Stromal cell of bone marrow (primary cell): ENCODE measurements at places on chromosomes 11 and 22.
A peak's percentile ranks its signal among the peaks of the same experiment; 100 is the strongest.

DNA sequence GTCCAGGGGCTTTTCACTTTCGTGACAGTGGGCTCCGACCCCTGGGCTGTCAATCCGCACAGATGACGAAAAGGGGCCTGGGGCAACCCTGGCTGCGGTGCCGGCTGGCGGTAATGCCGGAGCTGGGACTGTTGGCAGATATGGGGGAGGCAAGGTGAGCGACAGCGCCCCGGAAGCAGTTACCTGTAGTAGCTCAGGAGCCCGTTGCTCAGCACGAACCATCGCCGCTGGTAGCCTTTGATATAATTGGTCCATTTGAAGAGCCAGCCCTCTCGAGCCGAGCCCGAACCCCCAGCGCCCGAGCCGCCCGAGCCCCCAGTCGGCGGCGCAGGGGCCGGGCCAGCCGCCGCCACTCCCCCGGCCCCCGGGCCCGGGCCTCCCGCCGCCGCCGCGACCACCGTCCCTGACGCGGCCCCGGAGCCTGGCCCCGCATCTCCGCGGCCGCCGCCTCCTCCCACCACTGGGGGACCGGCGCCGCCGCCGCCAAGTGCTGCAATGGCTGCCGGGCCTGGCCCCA, 396 bp downstream of the OSBP start:
- DNase-seq: no peak

DNA sequence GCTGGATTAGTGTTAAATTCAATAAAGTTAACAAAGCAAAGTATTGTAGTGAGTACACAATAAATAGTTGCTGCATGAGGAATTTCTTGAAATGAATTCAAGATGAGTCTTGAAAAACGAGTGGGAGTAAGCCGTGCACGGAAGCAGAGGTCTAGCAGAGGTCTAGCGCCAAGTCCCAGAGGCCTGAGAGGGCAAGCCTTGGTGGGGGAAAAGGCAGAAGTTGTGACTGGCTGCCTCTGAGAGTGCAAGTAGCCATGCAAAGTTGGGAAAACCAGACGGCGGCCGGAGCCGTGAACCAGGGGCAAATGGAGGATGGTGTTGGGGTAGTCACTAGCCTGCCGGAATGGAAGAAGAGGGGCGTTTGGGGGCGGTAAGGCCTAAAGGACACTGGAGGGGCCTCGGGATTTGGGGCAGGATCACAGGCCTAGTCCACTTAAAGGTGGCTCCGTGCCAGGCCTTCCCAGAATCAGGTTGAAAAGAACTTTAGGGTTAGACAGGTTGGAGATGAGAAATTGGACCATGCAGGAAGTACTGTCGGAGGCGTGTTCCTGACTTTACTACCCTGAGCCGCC, 379 bp upstream of the SLC3A2 start:
- DNase-seq: peak; percentile 82

- no peak for DNase-seq
Observed at GRCh38 chr11:4090258-4090657, 4.3 kb upstream of the RRM1 start.

DNA sequence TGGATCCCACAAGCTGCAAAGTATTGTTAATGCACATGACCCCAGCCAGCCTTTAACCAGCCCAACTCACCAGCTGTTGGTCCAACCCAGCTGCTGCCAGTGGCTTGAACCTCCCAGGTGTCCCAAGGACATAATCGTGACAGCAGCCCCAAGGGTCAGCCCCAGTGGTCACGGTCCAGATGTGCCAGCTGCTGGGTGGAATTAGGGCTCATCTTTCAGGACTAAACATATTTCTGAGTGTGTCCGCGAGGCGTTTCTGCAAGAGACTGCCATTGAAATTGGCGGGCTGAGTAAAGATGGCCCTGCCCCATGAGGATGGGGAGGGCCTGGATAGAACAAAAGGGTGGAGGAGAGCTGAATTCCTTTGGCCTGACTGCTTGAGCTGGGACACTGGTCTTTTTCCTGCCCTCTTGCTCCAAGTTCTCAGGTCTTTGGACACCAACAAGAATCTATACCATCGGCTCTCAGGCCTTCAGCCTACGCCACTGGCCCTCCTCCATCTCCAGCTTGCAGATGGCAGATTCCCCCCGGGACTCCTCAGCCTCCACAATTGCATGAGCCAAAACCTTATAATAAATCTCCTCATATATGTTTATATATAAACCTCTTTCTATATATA, 240.2 kb downstream of the MN1 start:
- DNase-seq: no peak

GRCh38 chr11:2252018-2252417, 18.4 kb downstream of the ASCL2 start:
- DNase-seq: no peak

DNA sequence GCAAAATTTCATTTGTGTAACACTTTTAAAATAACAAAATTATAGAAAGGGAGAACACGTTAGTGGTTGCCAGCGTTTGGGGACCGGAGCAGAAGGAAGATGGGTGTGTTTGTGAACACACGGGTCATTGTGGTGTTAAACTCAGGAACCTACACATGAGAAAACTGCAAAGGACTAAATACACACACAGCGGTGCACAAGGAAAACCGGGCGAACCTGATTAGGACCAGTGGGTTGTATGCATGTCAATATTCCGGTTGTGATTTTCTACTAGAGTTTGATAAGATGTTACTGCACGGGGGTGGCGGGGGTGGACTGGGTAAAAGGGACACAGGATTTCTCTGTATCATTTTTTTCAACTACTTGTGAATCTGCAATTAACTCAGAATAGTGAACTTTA, 351.2 kb downstream of the OPCML start:
- DNase-seq: no peak

- no peak for DNase-seq
Observed at GRCh38 chr11:17273668-17274282, 2.8 kb upstream of the NUCB2 start.

- peak; percentile 72 for DNase-seq
Observed at GRCh38 chr22:46119729-46120419, 30.5 kb upstream of the PPARA start.

DNA sequence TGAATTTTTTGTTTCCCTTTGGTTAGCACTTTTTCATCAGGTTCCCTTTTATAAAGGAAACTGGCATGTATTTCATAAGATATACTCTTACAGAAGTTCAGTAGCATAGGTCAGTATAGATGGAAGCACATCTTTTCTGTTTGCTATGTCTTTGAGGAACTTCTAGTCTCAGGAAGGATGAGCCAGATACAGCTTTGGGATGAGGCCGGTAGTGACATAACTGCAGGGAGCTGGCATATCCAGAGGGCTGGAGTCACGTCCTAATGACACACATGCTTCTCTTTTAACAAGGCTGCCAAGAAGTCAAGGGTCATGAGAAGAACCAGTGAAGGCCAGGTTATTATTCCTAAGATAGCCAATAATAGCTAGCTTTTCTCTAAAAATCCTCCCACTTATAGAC, 33.3 kb upstream of the ADSL start:
- DNase-seq: no peak

DNA sequence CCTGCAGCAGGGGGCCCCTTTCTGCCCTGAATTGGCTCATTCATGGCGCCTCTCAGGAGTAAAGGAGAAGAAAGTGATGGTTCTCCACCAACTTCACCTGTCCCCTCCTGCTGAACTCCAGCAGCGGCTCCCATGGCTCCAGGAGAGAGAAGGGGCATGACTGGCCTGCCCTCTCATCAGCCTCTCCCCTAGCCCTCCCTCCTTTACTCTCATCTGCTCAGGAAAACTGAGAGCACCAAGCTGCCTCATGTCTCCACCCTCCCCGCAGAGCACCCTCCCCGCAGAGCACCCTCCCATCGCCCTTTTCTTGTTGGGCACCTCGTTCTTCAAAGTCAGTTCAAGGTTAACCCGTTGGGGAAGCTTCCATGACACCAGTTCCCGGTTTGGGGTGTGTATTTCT, 82.1 kb upstream of the ATXN10 start:
- no peak for DNase-seq

GRCh38 chr11:130603335-130603906, 155.0 kb downstream of the ADAMTS15 start:
- DNase-seq: no peak

GRCh38 chr11:14444441-14445189, 55.0 kb downstream of the COPB1 start:
- no peak for DNase-seq

DNA sequence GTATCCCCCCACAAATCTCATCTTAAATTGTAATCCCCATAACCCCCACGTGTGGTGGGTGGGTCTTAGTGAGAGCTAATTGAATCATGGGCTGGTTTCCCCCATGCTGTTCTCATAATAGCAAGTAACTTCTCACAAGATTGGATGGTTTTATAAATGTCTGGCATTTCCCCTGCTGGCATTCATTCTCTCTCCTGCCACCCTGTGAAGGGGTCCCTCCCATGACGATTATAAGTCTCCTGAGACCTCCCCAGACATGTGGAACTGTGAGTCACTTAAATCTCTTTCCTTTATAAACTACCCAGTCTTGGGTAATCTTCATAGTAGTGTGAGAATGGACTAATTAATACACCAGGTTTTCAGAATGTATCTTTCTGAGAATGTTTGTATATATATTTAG, 1159.4 kb downstream of the FAM181B start:
- DNase-seq: no peak

DNA sequence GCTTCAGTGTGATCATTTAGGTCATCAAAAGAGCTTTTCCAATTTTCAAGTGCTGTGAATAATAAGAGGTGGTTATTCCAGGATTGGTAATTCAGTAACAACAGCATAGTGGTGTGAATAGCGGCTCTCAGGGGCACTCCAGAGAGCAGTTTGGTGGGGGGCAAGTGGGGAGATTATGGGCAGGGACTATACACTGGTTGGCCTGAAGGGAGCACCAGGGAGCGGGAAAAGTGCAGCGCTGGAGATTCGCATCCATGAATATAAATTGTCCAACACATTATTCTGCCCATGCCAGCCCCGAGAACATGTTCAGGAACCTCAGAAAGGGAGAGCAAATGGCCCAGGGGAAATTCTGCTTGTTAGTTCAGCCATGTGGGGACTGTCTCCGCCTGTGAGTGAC, 37.9 kb downstream of the OR6Q1 start:
- DNase-seq: no peak

DNA sequence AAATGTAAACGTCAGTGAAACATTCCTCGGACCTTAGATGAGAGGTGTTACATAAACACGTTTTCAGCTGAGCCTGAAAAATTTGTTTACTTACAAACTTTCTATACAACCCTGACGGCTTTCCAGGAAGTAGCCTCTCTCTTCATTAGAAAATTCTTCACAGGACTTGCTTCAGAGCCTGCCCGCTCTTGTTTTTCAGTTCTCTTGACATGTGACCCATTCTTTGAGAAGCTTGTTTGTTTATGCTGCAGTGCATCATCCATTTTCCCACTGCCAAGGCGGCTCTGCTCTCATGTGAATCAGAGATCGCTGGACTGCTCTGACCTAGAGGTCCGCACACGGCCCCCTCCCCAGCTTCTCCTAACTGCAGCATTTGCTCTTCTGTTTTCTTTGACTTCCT, 47.9 kb upstream of the ARHGAP42 start:
- DNase-seq: peak; percentile 9

DNA sequence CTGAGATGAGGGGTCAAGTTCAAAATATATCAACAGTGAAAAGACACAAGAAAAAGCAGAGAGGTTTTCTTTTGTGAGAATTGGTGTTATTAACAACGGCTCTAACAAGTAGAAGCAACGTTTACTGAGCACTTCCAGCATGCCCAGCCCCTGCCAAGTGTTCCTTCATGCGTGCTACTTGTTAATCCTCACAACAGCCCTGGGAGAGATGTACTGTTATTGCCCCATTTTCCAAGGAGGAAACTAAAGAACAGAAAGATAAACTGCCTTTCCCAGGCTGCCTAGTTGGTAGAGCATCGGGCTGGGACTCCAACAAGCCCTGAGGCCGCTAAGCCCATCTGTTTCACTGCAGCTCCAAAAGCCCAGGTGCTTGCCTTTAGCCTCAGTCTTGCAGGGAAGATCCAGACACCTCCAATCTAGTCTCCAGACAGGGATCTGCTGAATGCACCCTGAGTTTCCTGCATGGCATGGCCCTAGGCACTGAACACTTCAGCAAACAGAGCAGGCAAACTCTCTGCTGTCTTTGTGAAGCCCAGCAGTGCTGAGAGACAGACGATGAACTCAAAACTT, 25.5 kb downstream of the SPATA19 start:
- DNase-seq: no peak

- no peak for DNase-seq
Observed at GRCh38 chr22:40522141-40522540, 114.4 kb downstream of the MRTFA start.

DNA sequence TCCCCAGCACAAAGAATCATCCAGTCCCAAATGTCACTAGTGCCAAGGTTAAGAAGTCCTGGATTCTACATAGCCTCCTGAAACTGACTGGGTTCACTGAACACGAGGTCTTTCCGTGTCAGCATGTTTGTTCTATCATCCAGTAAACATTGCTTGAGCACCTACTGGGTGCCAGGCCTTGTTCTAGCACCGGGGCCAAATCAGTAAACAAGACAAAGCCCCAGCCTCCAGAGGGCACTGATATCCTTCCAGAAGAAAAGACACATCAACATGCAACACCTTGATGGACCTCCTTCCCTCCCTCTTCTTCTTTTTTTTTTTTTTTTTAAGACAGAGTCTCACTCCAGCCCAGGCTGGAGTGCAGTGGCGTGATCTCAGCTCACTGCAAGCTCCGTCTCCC, 26.9 kb downstream of the TPST2 start:
- no peak for DNase-seq

GRCh38 chr11:69489746-69490365, 8.4 kb downstream of the LINC01488 start:
- DNase-seq: no peak

GRCh38 chr11:57276971-57277675, 40.1 kb upstream of the APLNR start:
- no peak for DNase-seq

- DNase-seq: no peak
Observed at GRCh38 chr11:121929581-121929980, 186.4 kb downstream of the BLID start.

GRCh38 chr11:11608783-11609232, 13.0 kb downstream of the GALNT18 start:
- peak; percentile 41 for DNase-seq

DNA sequence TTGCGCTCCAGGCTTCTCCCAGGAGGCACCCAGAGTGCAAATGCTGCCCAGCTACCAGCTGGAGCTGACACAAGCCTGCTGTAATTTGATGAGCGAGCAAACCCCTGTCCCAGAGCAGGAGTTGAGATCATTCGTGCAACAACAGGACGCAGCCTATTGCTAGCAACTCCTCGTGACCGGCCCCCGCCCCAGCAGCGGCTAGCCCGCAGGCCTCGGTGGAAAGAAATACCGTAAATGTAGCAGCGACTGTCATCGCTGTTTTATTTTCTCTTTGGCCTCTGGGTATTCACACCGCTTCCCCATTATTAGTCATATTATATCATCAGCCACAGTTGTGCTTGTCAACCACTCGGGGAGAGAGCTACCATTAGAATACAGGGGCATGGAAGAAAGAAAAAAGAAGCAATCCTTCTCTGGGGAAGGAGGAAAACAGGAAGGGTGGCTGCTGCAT, 59.2 kb upstream of the ATXN10 start:
- DNase-seq: peak; percentile 93
